ENCODE measurements at places on chromosomes 1 and 21.

GRCh38 chr1:95627244-95627643 lies 393.2 kb downstream of the RWDD3 start:
- DNase-seq, result no peak

DNA sequence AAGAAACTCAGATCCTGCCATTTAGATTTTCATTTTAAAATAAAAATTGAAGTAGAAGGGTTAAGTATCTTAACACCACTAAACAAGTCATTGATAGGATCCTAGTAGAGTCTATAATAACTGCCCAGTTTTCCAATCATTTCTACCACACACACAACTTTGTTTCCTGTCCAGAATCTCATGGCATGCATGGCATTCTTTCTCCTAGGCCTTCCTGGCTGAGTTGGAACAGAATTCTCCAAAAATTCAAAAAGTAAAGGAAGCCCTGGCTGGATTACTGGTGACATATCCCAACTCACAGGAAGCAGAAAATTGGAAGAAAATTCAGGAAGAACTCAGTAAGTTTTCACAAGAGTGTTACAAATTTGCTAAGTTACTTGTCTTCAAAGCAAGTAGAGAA lies 111.4 kb upstream of the BMP8A start:
- no peak for DNase-seq

DNA sequence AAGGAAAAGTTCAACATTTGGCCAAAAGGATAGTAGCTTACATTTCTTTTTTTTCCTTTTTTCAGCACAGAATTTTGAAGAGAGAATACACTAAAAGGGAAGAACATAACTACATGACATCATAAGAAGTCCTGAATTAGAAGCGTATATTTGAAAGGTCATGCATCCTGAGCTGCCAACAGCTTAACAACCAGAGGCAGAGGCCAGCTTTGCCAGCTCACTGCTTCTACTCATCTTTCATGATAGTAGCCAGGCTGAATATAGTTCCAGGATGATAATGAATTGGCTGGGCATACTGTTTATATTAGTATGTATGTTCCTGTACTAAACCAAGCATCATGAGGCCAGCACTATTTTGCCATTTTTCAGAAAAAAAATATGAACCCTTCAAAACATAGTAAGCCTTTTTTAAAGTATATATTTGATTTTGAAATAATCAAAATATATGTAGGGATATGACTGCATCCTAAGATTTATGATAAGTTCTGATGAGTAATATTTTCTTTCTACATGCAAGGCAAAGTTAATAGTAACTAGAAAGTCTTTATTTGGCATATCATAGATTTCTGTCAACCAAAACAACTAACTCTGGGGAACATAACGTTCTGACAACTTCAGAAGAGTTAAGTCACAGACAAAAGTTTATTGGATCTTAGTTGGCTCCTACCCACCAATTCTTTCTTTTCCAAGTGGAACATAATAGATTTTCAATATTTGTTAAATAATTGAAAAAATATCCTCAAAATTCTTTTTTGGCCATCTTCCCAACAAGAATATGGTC lies 123.2 kb downstream of the DPYD start:
- DNase-seq, result no peak

DNA sequence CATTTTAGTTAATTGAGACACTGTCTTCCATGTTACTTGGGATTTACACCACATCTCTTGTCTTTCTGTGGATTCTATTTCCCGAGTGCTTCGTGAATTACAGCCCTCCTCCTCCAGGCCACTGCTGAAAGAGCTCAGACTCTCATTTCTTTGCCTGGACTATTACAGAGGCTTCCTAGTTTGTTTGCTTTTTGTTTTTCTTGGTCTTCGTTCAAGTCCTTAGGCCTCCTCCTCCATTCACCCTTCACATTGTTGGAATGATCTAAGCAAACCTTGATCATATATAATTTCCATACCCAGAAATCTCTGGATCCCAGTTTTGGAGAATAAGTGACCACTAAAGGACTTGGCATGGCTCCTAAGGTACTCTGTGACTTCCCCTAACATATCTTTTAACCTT lies 94.1 kb downstream of the CNIH3 start:
- no peak for DNase-seq

- DNase-seq, result no peak
Measured at GRCh38 chr1:40094466-40095110, 2.5 kb downstream of the PPT1 start.

GRCh38 chr1:156663178-156663577 lies 14.0 kb downstream of the NES start:
- DNase-seq, result no peak

DNA sequence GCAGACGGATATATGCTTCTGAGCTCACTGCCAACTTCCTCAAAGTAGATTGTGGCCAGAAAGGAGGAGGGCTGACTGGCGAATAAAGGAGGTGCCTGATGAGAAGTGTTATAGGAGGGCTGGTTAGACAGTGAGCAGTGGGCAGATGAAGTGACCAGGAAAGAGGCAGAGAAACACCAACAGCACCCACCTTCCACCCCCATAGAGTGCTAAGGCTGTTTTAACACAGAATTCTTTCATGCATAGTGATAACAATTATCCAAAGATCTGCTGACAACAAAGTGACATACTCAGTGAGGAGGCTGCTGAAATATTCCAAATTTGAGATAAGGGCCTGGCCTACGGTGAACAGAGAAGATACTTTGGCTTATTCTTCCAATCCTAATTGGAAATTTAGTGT lies 21.2 kb upstream of the MTR start:
- DNase-seq, result no peak

- DNase-seq, result no peak
Measured at GRCh38 chr1:20086800-20087199, 16.8 kb downstream of the PLA2G5 start.

DNA sequence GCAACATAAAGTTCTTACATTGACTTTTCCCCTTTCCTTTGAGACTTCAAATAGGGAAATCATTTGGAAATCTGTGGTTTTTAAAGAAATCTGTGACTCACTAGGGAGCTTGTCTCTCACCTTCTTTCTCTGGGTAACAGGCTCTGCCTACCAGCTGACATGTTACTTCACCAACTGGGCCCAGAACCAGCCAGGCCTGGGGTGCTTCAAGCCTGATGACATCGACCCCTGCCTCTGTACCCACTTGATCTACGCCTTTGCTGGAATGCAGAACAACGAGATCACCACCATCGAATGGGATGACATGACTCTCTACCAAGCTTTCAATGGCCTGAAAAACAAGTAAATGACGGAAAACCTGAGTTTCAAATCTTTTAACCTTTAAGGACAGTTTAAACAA lies 9.2 kb upstream of the CHIA start:
- DNase-seq, result no peak

DNA sequence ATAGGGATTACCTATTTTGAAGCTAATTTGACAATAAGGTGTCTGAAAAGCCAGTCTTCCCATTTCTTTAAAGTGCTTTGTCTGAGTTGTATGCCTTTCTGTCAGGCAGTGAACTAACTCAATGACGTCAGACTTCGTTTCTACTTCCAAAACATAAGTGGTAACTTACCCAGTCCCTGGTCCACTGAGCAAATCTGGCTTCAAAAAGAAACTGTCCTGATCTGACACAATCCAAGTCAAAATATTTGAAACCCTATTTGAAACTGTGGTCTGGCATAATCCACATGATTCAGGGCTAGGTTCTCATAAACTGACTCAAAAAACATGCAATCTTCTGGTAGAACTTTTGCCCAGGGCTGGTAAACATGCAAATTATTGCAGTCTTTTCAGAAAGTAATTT lies 34.0 kb downstream of the DIRAS3 start:
- no peak for DNase-seq

DNA sequence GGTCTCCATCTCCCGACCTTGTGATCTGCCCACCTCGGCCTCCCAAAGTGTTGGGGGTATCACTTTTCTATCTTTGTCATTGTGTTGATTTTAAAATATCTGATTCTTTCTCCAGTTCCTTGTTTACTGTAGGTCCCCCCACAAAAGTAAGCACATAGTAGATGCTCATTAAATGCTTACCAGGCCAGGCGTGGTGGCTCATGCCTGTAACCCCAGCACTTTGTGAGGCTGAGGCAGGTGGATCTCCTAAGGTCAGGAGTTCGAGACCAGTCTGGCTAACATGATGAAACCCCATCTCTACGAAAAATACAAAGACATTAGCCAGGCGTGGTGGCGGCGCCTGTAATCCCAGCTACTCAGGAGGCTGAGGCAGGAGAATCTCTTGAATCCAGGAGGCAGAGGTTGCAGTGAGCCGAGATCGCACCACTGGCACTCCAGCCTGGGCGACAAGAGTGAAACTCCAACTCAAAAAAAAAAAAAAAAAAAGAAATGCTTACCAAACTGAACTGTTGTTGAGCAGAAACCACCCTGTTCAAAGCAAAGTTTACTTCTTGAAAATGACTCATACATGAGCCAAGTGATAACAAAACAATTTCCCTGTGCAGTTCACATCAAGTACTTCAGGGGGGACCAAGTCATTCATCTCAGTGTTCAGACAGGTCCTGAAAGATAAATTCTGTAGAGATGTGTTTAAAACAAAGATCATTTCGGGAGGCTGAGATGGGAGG lies 24.3 kb upstream of the NID1 start:
- no peak for DNase-seq

GRCh38 chr1:3012456-3013291 lies 8.6 kb upstream of the ACTRT2 start:
- DNase-seq, result peak; percentile 38

DNA sequence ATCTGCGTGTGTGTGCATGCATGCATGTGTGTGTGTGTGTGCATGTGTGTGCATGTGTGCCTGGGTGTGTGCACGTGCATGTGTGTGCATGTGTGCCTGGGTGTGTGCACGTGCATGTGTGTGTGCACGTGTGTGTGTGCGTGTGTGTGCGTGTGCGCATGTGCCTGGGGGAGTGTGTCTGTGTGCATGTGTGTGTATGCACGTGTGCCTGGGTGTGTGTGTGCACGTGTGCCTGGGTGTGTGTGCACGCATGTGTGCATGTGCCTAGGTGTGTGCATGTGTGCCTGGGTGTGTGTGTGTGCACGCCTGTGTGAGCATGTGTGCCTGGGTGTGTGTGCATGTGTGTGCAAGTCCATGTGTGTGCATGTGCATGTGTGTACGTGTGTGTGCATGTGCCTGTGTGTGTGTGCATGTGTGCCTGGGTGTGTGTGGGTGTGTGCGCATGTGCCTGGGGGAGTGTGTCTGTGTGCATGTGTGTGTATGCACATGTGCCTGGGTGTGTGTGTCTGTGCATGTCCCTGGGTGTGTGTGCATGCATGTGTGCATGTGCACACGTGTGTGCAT lies 29.3 kb upstream of the COL6A2 start:
- DNase-seq, result no peak

- DNase-seq, result peak; percentile 16
Measured at GRCh38 chr1:15578921-15579682, 5.7 kb downstream of the AGMAT start.

DNA sequence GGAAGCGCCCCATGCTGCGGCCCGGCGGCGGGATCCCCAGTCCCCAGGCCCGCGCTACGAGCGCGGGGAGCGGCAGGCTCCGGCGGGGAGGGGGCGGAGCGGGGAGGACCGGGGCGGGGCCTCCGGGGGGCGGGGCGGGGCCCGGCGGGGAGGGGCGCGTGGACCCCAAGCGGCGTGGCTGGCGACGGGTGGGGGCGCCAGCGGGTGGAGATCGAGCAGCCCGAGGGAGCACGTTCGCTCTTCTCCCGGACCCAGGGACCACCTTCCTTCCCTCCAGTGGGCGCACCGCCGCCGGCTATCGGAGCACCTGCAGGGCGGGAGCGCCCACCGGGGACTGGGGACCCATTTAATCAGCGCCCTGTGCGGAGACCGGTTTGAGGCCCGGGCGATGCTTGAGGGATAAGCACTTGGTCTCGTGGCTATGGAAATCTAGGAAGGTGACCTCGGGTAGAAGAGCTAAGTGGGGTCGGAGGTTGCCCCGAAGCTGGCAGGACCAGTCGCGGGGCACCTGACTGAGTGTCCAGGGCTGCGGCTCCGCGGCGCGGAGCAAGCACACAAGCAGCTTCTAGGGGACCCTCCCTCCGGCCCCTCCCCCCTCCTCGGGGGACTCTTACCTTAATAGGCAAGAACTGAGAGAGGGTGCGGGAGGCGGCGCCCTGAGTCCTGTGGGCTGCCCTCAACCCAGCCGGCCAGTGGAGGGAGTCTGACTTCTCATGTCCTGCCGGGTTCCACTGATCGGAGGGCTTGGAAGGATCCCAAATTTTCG lies at the start of gene TSPAN2:
Gene TSPAN2 (minus strand): TSS at position 84 of the 766 bp plus-strand sequence. CDS start 71 bp downstream, at position 13.
- DNase-seq, result peak; percentile 34

GRCh38 chr21:28993293-28993629 lies 584 bp upstream of the LTN1 start:
- no peak for DNase-seq

GRCh38 chr1:204420039-204421004 lies 8.7 kb upstream of the PPP1R15B start:
- no peak for DNase-seq
